AG04449 (cell line): ENCODE measurements at places on chromosomes 1 and 21.

DNA sequence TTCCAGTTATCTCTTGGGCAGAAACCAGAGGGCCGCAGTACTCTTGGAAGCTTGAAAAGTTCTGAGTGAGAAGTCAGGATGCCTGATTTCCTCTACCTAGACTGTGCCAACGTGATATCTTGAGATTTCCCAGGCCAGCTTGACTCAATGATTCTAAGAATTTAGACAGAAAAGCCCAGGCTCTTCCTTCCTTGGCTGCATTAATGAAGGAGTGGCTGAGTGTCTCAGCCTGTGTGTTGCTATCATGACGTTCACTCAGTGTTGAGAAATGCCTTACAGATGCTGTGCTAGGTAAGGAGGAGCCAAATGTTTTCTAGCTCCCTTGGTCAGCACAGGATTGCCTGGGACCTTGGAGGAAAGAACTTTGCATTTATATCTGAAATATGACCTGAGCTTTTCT is 454.1 kb upstream of the USP24 start:
- DNase-seq = no peak

DNA sequence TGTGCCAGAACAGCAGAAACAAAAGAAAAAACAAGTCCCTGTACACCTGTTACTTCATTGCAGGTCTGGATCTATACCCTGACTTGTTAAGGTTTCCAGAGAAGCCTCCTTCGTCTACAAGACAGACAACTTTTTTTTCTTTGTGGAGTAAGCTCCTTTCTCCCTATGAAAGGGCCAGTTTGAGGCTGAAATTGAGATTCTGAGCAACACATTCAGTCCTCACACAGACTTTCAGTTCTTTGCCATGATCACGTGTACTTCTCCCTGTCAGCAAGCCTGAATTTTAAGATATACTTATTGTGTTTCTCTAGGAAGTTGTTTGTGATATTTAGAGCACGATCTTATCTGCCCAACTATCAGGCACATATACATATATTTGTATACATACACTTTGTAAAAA is 374.0 kb downstream of the NTNG1 start:
- DNase-seq = no peak

DNA sequence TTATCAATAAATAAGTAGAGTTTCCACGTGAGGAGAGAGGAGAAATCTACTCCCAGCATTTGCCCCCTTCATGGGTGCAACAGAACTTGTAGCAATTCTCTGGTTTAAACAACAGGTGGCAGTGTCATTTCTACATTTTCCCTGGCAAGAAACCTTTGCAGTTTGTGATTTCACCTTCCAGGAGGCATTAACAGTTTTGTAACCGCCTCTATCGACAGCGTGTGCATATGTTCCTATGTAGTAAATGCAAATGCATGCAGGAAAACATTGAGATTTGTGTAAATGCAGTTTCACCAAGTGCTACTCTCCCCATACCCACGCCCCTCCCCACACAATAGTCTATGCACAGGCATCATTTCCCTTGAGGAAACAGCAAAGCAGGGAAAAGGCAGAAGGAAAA is 494.7 kb downstream of the SMYD3 start:
- DNase-seq = no peak

GRCh38 chr1:932776-933602 is 9.3 kb downstream of the SAMD11 start:
- DNase-seq = no peak

GRCh38 chr1:21634806-21635535 is 34.2 kb downstream of the RAP1GAP start:
- DNase-seq = no peak

DNA sequence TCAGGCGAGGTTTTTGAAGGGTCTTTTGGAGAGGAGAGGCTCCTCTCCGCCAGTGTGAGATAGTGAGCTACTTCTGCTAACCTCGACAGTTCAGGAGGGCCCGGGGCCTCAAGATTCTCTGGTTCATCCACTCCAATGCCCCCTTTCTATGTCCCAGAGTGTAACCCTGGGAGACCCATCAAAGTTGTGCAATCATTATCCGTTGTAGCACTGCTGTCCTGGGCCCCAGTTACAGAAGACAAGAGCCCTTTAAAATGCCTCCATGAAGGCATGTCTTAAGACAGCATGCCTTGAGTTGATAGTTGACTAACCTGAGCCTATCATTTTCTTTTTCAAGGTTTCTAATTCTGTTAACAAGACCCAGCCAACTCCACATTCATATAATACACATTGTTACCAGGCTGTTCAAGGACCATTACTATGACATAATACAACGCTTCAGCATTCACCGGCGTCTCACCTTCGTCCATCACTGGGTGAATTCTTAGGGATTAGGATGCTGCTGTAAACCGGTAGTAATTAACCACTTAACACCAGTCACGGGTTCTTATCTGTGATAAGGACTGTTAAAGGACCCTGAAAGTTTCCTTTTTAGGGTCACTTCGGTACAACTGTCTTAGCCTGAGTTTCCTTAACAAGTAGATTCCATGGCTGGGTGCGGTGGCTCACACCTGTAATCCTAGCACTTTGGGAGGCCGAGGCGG is 37.4 kb upstream of the CDC42BPA start:
- DNase-seq = no peak

GRCh38 chr1:41521766-41522165 is 37.3 kb upstream of the EDN2 start:
- no peak for DNase-seq

- DNase-seq = no peak
Measured at GRCh38 chr1:33170351-33171274, 11.2 kb downstream of the TRIM62 start.

DNA sequence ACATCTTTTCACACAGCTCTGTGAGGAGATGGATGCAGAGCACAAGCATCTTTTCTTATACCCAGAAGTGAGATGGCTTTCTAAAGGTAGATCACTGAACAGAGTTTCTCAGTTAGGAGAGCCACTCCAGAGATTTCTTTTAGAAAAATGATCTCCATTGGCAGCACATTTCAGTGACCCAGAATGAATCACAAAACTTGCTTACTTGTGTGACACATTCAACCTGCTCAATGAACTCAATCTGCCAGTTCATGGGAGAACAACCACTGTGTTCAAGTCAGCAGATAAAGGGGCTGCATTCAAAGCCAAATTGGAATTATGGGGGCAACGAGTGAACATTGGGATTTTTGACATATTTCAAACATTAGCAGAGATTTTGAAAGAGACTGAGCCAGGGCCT is 78.3 kb downstream of the UCHL5 start:
- DNase-seq = no peak

DNA sequence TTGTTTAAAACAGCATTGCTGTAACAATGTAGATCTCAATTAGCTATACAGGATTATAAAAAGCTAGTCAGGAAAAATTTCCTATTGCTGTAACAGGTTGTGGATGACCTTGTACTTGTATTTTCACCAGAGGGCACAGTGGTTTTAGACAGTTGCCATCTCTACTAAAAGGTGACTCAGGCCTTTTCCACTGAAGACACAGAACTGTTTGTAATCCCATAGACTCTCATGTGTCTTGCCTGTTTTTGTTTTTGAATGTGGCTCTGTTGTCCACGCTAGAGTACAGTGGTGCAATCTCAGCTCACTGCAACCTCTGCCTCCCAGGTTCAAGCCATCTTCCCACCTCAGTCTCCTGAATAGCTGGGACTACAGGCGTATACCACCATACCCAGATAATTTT is 5.9 kb downstream of the MTFR1L start:
- DNase-seq = no peak

DNA sequence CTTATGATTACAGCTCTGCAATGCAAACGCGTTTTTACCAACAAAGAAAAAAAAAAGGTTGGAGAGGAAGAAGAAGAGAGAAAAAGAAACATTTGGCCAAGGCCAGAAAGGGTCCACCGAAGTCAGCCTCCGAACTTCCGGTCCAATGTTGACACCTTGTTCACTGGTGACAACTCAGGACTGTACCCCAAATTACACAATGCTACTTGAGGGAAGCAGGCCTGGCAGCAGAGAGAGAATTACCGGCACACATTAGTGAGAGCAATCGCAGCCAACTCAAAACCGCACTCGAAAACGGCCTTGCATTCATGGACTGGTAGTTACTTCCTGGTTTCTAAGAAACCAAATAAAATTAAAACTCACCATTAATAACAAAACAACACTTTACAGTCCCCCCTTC is 652.5 kb downstream of the KIF26B start:
- no peak for DNase-seq

DNA sequence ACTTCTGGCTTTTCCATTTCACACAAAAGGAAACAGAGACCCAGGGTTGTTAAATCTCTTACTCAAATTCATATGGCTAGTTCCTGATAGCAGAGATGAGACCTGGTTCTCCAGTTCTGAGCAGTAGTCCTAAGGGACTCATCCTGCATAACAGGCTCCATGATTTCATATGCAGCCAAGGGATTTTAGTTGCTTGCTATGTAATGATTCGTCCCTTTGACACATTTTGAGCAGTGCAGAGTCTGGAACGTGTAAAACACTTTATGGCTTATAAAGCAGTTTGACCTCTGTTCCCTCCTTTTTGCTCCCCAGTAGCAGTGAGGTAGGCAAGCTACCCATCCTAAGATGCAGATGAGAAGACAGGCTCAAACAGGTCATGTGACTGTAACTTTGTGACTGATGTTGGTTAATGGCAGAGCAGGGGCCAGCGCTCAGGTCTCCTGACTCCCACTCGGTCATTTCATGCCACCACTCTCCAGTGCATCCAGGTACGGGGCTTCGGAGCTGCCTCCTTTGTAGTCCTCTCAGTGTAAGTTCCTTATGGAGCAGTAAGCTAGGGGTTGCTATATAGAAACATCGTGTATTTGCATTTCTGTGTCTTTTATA is 24.2 kb downstream of the CC2D1B start:
- DNase-seq = no peak

DNA sequence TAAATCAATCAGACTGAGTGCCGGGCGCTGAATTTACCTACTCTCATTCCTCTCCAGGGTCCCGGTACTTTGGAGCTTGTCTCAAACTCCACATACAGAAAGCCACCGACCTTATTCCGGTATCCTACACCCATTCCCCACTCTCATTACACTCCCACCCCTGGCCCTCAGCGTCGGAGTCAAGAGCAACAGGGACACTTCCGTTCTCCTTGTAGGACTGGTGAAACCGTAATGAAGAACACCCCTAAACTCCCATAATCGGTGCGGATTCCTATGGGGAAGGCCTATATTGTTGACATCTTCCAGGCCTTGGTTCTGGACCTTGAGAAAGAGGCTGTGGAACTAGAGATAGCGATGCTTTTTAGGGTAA is 798 bp downstream of the ZBED6 start:
- no peak for DNase-seq

DNA sequence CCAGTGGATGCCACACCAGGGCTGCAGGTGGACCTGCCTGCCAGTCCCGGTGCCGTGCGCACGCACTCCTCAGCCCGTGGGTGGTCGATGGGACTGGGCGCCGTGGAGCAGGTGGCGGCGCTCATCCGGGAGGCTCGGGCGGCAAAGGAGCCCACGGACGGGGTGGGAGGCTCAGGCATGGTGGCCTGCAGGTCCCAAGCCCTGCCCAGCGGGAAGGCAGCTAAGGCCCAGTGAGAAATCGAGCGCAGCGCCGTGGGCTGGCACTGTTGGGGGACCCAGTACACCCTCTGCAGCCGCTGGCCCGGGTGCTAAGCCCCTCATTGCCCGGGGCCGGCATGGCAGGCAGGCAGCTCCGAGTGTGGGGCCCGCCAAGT is 1171.8 kb upstream of the B3GALT2 start:
- DNase-seq = no peak

DNA sequence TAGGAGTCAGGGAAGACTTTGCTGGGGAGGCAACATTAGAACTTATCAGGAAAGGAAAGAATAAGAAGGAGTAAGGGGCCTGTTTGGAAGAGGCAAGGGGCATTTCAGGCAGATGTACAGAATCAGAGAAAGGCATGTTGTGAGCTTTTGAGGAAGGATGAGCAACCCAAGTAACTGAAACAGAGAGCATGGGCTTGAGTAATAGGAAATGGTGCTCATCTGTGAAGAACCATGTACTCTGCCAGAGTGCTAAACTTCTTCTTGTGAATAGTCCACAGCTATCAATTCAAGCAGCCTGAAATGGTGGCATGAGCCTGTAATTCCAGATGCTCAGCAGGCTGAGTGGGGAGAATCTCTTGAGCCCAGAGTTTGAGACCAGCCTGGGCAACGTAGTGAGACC is 19.2 kb upstream of the PIGK start:
- DNase-seq = no peak

- no peak for DNase-seq
Measured at GRCh38 chr1:163170975-163171676, 31.6 kb downstream of the RGS5 start.

- no peak for DNase-seq
Measured at GRCh38 chr1:154926201-154926600, 10.3 kb downstream of the PMVK start.

- no peak for DNase-seq
Measured at GRCh38 chr1:202365092-202365815, 16.8 kb downstream of the PPP1R12B start.

GRCh38 chr1:186617926-186618325 is 62.3 kb downstream of the PTGS2 start:
- DNase-seq = no peak

DNA sequence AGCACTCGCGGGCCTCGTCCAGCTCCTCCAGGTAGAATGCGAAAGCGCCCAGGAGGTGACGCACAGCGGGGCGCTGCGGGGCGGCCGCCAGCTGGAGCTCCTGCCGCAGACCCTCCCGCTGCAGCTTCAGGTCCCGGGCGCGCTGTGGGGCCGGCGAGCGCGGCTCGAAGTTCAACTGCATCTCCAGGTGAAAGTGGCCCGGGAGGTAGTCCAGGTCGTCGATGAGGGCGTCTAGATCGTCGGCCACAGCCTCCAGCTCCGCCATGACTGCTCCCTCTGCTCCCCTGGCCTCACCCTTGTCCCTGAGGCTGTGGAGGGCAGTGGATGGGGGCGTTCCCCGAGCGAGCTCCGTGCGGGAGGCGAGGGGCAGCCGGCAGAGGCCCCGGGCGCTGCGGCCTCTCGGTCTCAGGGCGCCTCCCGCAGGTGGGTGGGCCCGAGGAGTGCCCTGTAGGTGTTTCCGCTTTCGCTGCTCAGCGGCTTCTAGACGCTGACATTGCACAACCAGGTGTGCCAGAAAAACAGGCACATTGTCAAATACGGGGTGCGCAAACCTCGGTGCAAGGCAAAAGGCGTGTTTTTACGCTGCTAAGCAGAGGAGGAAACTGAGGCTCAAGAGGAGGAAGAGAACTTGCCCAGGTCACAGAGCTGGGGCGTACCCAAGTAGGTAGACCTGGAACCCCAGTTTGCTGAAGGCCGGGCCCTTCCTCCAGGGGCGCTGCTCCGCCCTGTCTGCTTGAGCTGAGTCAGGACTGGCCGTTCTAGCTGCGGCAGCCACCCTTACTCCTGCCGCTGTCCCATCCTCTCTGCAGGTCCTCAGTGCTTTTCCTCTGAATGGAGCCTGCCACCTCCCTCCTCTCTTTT is at the start of gene TTC22:
TSS of gene TTC22 (minus strand) at position 425 of the 861 bp plus-strand sequence. CDS start at position 265, 160 bp downstream.
- no peak for DNase-seq

GRCh38 chr1:118381197-118381869 is 196.3 kb upstream of the SPAG17 start:
- DNase-seq = no peak

GRCh38 chr21:26965040-26965906 is 1.6 kb downstream of the ADAMTS5 start:
- no peak for DNase-seq

- DNase-seq = no peak
Measured at GRCh38 chr1:241485554-241485992, 34.0 kb downstream of the FH start.

GRCh38 chr1:97806326-97806725 is 114.5 kb downstream of the DPYD start:
- no peak for DNase-seq

- DNase-seq = no peak
Measured at GRCh38 chr1:6935361-6935883, 150.2 kb downstream of the CAMTA1 start.
